Activated naive CD8-positive, alpha-beta T cell treated with anti-CD3 and anti-CD28 coated beads for 36 hours (primary cell): ENCODE measurements at places on chromosomes 16 and 17. TPM values are rescaled to one million over a fixed set of nuclear protein-coding genes. Genes with fewer than 3 reads are reported as not detected.
A peak's percentile ranks its signal among the peaks of the same experiment; 100 is the strongest.

The IST1 gene
- 163 TPM for total RNA-seq

GRCh38 chr16:1169285-1170075, 16.6 kb downstream of the CACNA1H start:
- no peaks in the 10 kb centered on the region for H3K36me3 ChIP-seq
- H3K27ac ChIP-seq, result no peak overlapping the region
- no peak overlapping the region for H3K4me3 ChIP-seq

The ENDOV gene
- total RNA-seq, result 13.8 TPM

The LITAFD gene
- not detected for total RNA-seq

DNA sequence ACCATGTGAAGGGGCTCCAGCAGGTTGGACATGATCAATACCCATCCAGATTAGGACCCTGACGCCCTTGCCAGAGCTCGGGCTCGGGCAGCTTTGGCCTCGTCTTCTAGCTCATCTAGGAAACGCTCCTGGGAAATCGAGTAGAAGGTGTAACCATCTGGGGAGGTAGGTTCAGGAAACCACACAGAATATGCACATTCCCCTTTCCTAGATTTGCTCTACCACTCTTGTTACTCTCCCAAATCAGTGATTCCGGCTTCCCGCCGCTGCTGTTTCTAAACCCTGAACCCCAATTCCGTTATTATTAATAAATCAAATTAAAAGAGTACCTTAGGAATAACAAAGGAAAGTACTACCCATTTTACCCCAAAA, 507 bp downstream of the COA3 start:
- peak overlapping the region; percentile 69 for H3K27ac ChIP-seq
- no peak for DNase-seq
- H3K4me3 ChIP-seq, result peak overlapping the region; percentile 90
- peaks cover 6% of the 10 kb centered on the region for H3K36me3 ChIP-seq

The TMEM92 gene
- not detected for total RNA-seq

The NXPH3 gene
- total RNA-seq, result 0.10 TPM

The ASGR1 gene
- 2.8 TPM for total RNA-seq

DNA sequence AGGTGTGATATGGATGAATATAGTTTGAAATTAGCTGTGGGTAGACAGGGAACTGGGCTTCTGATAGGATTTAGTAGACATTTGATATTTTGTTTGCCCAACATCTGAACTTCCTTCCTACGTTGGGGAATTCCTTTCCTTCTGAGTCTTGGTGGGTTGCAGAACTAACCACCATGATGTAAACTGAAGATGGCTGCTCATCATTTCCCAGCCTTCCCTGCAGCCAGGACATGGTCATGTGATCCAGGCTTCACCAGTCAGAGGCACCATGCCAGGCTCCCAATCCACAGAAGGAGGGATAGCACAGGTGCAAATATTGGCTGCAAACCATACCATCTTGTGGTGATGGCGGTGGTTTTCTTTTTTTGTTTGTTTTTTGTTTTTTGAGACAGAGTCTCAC, 57.4 kb downstream of the EMP2 start:
- no peaks in the 10 kb centered on the region for H3K4me1 ChIP-seq
- no peak overlapping the region for H3K4me3 ChIP-seq

GRCh38 chr17:76151896-76152454, 10.9 kb upstream of the FOXJ1 start:
- DNase-seq, result no peak
- peaks cover 49% of the 10 kb centered on the region for H3K4me1 ChIP-seq
- H3K4me3 ChIP-seq, result no peak overlapping the region
- no peaks in the 10 kb centered on the region for H3K27me3 ChIP-seq

The KCNH4 gene
- 0.39 TPM for total RNA-seq

The SLC16A6 gene
- 6.0 TPM for total RNA-seq

The TM4SF5 gene
- total RNA-seq, result not detected

DNA sequence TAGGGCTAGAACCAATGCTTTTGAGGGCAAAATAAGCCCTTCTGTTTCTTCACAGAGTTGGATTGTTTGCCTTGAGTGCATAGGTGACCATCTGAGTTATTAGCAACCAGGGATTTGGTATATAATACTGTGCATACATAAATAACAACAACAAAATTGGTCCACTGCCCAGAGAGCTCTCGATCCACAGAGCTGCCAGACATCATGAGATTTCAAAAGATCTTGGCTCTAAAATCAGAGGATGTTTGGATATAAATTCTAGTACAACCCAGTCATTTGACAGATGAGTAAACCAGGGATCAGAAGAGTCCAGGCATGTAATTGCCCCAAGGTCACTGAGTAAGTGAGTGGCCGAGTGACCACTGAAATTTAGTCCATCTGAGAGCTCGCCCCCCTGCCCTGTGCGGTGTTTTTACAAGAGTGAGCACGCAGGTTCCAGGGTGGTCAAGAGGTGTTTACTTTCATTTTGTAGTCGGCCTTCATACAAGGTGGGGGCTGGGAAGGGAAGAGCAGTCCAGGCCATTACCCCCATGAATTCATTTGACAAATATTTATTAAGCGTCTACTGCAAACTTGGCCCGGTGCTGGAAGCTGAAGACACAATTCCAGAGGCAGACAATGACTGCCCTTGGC, 1.8 kb upstream of the MT2A start:
- H3K27ac ChIP-seq, result peak overlapping the region; percentile 81
- H3K27me3 ChIP-seq, result no peaks in the 10 kb centered on the region
- DNase-seq, result no peak
- peaks cover 46% of the 10 kb centered on the region for H3K4me1 ChIP-seq
- H3K4me3 ChIP-seq, result peak overlapping the region; percentile 42

DNA sequence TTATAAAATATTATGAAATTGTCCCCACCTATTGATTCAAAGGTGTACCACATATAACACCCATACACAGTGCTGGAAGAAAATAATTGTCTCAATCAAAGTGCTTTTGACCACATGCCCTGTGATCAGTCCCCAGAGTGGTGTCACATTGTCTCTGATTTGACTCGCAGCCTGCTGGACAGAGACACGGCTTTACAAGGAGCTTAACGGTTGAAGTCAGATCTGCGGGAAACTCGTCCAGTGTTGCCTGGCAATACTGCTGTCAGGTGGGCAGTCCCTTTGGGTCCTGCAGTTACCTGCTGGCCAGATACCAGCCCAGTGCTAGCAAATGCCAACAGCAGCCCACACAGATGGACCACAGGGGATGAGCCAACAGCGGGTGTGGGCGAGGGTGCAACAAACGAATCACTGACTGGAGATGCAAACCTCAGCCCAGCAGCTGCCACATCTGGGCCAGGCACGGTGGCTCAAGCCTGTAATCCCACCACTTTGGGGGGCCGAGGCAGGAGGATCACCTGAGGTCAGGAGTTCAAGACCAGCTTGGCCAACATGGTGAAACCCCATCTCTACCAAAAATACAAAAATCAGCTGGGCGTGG, 26.2 kb upstream of the SSTR2 start:
- H3K27ac ChIP-seq, result no peak overlapping the region
- no peak for DNase-seq
- H3K4me1 ChIP-seq, result peaks cover 11% of the 10 kb centered on the region
- H3K4me3 ChIP-seq, result no peak overlapping the region
- no peaks in the 10 kb centered on the region for H3K27me3 ChIP-seq

- DNase-seq, result no peak
- no peak overlapping the region for H3K4me3 ChIP-seq
- H3K27ac ChIP-seq, result no peak overlapping the region
- H3K4me1 ChIP-seq, result no peaks in the 10 kb centered on the region
Observed at GRCh38 chr17:6589266-6589946, 33.1 kb upstream of the PITPNM3 start.

DNA sequence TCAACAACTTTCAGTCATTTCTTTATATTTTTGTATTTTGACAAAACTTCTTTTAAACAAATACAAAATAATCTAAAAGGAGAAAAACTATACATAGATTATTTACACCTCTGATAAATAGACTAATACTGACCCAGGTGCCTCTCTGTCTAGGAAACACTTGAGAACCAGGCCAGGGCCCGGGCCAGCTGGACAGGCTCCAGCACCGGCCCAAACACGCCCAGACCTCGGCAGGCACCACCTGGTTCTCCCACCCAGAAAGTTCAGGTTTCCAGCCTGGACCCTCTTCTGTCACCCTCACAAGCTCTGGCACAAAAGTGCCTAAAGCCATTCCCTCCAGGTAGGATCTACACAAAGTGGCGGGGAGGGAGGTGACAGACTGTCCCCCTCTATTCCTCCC, 97.0 kb upstream of the DNAH17 start:
- no peak for DNase-seq
- no peaks in the 10 kb centered on the region for H3K27me3 ChIP-seq
- peaks cover 5% of the 10 kb centered on the region for H3K36me3 ChIP-seq
- H3K4me3 ChIP-seq, result no peak overlapping the region
- no peaks in the 10 kb centered on the region for H3K4me1 ChIP-seq

- no peak for DNase-seq
- H3K27me3 ChIP-seq, result no peaks in the 10 kb centered on the region
- no peaks in the 10 kb centered on the region for H3K4me1 ChIP-seq
- H3K27ac ChIP-seq, result no peak overlapping the region
- no peaks in the 10 kb centered on the region for H3K36me3 ChIP-seq
Observed at GRCh38 chr16:79128706-79129105, 471.8 kb downstream of the MAF start.

The CD300E gene
- not detected for total RNA-seq

The AARS1 gene
- 173 TPM for total RNA-seq

The NT5M gene
- 6.1 TPM for total RNA-seq

The KRTAP4-1 gene
- total RNA-seq, result not detected

The DRC3 gene
- total RNA-seq, result 0.52 TPM

The GPRC5B gene
- total RNA-seq, result 0.14 TPM
